ENCODE measurements at places on chromosomes 2 and 18. TPM values are rescaled to one million over a fixed set of nuclear protein-coding genes. Genes with fewer than 3 reads are reported as not detected.
A peak's percentile ranks its signal among the peaks of the same experiment; 100 is the strongest.

- DNase-seq = no peak
Observed at GRCh38 chr2:186946896-186947467, 98.0 kb upstream of the ZSWIM2 start.

The LCT gene
- not detected for polyA plus RNA-seq

The TTC39C gene
- 3.5 TPM for polyA plus RNA-seq

DNA sequence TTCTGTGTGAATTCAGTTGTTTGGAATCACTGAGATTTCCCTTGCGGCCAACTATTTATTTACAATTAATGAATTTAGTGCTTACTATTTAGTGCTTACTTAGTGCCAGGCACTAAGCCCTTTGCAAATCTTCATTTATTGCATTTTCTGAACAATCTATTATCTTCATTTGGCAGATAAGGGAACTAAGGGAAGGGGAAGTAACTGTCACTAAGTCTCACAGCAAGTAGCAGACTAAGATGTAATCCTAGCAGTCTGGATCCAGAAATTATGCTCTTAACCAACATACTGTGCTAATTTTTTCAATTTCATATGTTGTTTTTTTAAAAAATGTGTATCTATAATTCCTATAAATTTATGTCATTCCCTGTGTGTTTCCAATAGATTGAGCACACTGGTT is 214.4 kb upstream of the EPC2 start:
- DNase-seq = no peak

DNA sequence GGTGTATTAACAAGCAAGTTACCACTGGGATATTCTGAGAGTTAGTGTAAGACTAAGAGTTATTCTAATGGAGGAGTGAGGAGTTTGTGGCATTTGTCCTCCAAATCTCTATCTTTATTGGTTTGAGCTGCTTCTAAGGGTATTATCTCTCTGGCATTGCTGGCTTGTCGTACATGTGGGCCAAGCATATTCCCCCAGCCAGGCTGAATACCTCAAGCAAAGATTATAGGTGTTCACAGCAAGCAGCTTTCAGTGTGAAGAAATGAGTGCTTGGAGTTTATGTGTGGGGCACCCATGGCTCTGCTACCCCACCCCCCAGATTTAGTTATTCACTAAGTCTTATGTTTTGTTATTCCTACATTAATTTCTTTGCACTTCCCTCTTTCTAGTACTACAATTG is 193.6 kb upstream of the FANCL start:
- no peak for DNase-seq

- DNase-seq = no peak
Observed at GRCh38 chr2:19356545-19357401, 1.6 kb downstream of the OSR1 start.

The PLEKHA3 gene
- 13.4 TPM for polyA plus RNA-seq

The TGFA gene
- polyA plus RNA-seq = 0.85 TPM

DNA sequence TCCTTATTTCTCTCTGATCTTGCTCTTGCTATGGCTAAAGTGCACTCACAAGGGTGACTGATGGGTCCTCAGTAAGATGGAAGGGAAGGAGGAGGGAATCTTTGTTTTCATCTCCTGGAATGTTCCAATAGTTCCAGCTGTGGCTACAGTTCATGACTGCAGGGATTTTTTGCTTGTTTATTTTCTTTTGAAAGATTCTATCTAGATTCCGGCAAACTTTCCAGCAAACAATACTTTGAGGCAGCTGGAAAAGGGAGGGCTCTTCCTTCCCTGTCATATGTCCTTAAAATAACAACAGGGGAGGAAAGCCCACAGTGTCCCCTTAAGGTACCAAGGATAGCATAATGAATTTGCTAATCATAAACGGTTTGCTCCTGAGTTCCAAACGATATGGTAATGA is 111.3 kb upstream of the SLC14A2 start:
- no peak for DNase-seq

GRCh38 chr2:15313657-15314056 is 247.5 kb downstream of the NBAS start:
- DNase-seq = no peak

The TRPM8 gene
- polyA plus RNA-seq = 0.25 TPM

The DUSP28 gene
- polyA plus RNA-seq = 10.9 TPM

The GPATCH11 gene
- polyA plus RNA-seq = 7.6 TPM

- no peak for DNase-seq
Observed at GRCh38 chr2:192558637-192559036, 363.9 kb upstream of the TMEFF2 start.

The SLC39A10 gene
- polyA plus RNA-seq = 21.3 TPM

DNA sequence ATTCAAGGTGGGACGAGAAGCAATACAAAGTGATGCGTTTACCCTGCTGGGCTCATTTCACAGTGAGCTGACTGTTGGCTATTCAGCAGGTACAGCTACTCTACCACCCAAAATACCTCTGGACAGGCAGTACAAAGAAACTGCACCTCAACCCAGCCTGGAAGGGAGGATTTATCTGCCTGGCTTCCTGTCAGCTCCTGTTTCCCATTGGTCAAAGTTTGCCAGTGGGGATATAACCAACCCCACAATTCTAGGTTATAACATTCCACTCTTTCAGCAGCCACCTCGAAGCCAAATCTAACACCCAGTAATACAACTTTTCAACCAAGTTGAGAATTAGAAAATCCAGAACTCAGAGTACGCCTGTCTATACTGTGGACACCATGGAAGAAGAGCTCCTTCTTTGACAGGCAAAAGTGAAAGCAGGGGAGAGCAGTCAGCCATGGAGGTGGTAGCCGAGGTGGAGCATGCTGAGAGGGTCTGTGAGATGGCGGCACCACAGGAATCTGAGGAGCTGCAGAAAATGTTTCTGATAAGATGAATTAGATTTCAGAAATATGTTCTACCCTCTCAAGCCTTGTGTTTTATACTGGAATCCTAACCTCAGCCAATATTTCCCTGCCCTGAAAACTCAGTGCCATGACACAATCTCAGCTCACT is 10.8 kb downstream of the DUSP19 start:
- DNase-seq = no peak

The GALNT3 gene
- polyA plus RNA-seq = 0.97 TPM

DNA sequence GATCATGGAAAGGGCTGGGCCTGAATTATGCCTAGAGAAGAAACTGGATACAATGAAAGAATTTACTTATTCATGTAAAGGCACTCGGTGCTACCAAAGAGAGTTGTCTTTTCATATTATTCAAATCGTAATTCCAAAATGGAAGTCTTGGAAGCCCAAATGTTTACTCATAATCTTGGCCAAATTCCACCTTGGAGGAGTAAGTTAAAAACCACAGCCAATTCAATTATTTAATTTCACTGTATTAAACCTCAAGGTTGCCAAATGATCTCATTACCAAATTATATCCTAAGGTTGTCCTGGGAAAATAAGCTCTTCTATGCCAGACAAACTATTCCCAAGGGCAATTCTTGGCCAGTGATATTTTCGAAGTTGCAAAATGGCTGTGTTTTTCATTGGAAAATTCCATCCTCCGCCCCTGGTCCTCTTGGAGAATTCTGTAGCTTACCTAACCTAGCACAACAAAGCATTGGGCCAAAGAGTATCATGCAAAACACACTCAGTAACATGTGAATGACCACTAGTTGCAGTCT is 11.1 kb upstream of the VPS4B start:
- peak; percentile 78 for DNase-seq

DNA sequence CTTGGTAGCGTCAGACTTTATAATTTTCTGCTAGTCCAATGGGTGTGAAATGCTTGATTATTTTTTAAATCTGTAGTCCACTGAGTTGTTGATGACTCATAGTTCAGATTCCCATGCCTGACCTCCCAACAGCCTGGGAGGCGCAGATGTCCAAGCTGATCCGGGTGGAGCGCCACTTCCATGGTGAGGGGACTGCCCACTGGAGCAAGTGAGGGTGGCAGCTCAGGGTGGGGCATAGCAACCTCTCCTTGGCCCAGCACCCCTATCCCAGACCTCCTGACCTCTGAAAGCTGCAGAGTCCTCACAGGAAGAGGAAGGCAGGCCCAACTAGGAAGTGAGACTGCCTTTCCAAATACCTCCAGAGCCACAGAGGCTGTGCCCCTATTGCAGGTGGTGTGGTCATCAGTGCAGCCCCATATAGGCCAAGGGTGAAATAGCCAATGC is 4.4 kb downstream of the MAL start:
- DNase-seq = no peak

DNA sequence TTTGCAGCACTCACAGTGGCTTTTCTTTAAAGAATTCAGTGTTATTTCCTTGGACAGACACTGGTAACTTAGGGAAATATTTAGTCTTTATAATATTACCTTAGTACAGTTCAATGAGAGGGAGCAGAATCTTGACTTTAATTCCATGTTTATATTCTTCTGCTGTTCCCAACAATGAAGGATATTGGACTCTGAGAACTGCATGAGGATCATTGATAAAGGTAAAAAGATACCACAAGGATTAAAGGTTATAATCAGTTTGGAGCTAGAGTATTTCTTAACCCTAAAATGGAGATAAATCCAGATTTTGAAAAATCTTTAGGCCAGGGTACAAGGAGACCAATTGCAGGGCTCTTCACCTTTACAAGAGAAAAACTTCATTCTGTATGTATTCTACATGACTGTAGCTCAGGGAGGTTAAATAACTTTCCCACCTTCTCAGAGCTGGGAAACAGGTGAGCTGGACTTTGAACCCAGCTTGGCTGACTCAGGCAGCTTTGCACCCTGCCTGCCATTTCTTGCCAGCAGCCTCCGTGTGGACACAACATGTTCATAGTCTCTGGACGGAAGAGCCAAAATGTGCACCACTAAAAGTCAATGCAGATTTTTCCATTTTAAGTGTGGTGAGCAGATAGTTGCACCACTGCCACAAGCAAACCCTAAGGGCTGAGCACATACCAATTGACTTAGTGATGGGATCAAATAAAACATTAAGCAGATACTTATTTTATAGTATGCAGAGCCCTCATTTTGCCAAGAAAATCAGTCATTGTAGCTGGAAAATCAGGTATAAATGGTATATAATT is 26.7 kb downstream of the UPP2 start:
- DNase-seq = no peak

DNA sequence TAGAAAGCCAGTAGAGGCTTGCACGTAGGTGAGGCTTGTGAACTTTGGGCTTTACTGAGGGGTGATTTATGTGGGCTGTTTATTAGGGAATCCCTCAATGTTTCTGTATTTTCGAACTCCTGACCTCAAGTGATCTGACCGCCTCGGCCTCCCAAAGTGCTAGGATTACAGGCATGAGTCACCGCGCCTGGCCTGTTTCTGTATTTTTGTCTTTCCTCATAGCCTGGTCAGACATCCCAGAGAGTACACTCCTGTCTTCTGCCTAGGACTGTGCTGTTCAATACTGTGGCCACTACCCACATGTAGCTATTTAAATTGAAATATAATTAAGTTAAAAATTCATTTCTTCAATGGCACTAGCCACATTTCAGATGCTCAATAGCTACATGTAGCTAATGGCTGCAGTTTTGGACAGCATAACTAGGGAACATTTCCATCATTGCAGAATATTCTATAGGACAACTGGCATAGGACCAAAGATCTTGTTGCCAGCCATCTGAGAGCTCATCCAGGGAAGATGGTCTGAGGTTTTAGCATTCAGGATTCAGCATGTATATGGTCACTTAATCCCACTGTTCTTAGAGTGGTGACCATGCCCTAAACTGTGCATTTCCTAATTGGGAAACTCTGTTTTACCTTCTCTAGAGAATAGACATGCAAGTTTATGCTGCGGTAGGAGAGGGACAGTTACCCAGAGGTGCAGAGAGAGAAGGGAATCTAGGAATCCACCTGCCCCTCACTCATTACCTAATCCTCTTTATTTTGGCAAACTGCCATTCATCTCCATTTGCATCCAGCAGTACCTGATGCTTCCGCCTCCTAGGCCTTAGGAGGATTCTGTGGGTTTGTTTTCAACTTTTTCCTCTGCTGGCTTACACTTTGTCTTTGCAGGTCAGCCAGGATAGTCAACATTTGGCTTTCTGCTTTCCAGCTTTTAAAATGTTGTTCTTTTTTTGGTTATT is 64.4 kb downstream of the LCLAT1 start:
- DNase-seq = no peak

The KYNU gene
- 0.67 TPM for polyA plus RNA-seq

The CARF gene
- 9.2 TPM for polyA plus RNA-seq

DNA sequence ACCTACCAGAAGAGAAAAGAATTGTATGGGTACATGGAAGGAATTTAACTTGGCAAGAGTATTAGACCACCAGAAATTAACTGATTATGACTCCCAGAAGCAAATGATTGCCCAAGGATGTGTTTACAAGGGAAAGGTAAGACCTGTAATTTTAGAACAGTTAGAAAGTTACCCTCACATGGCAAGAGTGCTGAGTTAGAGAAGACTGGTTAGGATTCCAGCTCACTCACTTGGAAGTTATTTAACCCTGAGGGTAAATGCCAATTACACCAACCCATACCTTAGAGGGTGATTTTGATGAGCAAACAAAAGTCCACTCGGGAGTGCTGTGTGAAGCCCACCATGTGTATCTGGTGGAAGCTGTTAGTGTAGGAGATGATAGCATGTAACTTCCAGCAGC is 170.2 kb downstream of the TPGS2 start:
- no peak for DNase-seq

- DNase-seq = no peak
Observed at GRCh38 chr2:64283641-64284361, 139.6 kb upstream of the PELI1 start.

DNA sequence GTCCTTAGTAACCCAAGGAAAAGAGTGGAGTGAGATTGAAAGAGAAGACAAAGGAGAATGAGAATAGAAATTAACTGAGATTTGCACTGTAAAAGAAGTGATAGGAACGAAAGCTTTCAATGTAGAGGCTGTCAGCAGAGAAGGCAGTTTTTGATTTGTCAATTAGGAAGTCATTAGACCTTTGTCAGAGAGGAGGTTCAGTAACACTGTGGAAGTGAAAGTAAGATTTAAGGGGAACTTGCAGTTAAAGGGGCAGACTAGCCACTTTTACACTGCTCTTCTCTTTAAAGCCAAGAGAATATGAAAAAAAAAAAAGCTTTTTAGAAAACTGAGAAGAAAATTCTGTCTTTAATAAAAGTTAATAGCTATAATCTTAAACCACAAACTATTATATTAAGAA is 11.5 kb upstream of the KYNU start:
- peak; percentile 8 for DNase-seq

The DUSP19 gene
- polyA plus RNA-seq = 2.2 TPM

GRCh38 chr2:120515759-120516678 is 170.1 kb downstream of the INHBB start:
- no peak for DNase-seq

Data from forelimb muscle (tissue), 1 donor.